Activated CD8-positive, alpha-beta memory T cell treated with anti-CD3 and anti-CD28 coated beads, Interleukin-2, amount 10 ng/mL, durations not matched to agents 7 days and 5 days (primary cell): ENCODE measurements at places on chromosomes 13 and 19. TPM values are rescaled to one million over a fixed set of nuclear protein-coding genes. Genes with fewer than 3 reads are reported as not detected.

DNA sequence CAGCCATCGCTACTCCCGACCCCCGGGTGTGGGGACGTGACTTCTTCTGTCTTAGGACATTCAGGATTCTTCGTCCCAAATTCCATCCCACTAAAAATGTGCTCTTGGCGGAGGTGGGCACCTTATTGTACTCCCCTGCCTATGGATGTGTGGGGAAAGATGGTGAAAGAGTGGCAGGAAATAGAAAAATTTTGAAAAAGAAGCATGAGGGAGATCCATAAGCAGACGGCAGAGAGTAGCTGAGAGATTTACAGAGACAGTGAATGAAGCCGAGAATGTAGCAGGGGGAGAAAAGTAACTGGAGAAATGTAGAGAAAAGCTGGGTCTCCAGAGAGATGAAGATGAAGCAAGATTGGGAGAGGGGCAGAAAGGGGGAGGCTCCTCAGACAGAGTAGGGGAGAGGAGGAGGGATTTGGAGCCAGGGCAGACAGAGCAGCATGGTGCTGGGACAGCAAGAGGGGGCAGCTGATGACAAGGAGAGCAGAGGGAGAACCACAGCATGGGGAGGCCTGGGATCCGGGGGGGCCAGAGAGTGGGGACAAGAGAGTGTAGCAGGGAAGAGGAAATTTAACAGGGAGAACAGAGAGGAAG is 843 bp downstream of the ZNF610 start:
- no peak for DNase-seq

GRCh38 chr19:3462991-3463713 is 17.2 kb downstream of the SMIM24 start:
- no peak for DNase-seq

DNA sequence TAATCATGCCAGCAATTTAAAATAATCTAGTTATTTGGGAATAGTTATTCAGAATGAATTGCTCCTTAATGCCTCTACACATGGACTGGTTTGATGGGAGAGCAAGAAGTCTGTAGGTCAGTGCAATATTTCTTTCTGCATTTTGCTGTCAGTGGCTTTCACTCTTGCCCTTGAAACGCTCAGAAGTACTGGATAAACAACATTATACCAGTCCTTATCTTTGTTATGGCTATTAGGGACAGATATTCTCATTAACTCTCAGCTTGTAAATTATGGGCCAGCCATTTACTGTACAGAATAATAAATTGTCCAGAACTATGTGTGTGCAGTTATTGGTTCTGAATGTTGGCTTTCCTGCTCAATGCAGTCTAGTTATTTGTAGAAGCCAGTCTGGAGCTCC is 224.4 kb downstream of the OXGR1 start:
- DNase-seq, result no peak

- DNase-seq, result no peak
Measured at GRCh38 chr19:39428283-39429112, 7.3 kb downstream of the RPS16 start.

DNA sequence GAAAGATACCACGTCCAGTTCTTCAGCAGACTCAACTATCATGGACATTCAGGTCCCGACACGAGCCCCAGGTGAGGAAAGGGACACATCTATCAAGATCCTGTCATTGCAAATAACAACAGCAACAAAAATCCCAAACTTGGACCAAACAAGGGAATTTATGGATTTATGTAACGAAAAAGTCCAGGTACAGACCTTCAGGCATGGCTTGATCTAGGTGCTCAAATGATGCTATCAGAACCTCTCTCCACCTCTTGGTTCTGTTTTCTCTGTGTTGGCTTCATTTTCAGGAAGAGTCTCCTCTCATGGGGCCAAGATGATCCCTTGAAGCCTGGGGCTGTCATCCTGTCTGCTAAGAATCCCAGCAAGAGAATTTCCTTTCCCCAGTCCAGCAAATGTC is 2.9 kb downstream of the FXYD5 start:
- no peak for DNase-seq

DNA sequence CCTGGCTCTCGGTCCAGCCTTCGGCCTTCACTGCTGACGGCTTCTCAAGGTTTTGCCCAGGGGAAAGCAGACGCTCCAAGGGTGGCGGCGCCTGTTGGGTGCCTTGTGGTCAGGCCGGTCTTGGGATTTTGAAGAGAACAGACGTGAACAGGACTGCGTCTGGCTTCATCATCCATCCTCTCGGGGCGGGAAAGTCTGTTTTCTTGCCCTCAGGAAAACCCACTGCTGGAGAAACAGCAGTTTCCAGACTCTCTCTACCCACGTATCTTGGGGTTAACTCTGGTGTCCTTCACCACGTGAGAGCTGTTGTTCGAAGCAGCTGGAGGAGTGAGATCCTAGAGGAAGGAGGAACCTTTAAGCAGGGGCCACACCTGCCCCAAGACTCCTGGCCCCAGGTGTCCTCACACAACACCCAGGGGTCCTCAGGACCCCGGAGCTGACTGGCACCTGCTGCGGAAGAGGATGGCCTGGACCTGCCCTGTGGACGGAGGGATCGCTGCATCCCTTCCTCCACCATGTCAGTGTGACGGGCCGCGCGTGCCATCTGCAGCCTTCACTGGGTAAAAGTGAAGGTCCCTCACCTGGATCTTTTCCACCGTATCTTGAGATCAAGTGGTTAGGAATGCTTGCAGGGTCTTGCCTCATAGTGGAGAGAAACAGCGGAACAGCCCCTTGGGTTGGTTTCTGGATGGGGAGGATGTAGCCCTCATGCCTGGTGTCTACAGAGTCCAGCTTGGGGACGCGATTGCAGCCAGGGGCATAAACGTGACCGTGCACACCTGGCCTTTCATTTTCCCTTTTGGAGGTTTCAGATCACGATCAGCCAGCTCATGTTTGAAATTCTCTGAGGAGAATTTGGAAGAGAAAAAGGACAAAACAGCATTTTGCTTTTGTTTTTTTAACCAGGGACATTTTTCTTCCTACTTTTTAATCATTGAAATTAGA is 69.5 kb upstream of the MCF2L start:
- no peak for DNase-seq

DNA sequence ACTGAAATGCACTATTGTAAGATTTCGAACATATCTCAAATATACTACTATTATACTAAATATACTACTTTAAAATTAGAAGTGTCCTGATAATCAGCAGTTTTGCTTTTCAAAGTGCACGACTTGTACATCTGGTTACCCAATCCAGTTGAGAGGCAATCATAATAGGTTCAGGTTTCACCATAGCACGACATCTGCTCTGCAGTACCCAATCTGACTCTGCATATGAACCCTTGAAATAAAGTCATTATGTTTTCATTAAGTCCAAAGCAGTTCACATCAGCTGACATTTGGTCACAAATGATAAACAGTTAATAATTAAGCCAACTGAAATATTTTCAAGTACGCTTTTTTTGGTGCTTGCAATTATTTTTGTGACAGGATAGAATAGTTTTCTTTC is 90.6 kb downstream of the PCDH9 start:
- DNase-seq, result no peak

GRCh38 chr13:22703601-22704209 is 477.1 kb upstream of the SGCG start:
- DNase-seq, result no peak

DNA sequence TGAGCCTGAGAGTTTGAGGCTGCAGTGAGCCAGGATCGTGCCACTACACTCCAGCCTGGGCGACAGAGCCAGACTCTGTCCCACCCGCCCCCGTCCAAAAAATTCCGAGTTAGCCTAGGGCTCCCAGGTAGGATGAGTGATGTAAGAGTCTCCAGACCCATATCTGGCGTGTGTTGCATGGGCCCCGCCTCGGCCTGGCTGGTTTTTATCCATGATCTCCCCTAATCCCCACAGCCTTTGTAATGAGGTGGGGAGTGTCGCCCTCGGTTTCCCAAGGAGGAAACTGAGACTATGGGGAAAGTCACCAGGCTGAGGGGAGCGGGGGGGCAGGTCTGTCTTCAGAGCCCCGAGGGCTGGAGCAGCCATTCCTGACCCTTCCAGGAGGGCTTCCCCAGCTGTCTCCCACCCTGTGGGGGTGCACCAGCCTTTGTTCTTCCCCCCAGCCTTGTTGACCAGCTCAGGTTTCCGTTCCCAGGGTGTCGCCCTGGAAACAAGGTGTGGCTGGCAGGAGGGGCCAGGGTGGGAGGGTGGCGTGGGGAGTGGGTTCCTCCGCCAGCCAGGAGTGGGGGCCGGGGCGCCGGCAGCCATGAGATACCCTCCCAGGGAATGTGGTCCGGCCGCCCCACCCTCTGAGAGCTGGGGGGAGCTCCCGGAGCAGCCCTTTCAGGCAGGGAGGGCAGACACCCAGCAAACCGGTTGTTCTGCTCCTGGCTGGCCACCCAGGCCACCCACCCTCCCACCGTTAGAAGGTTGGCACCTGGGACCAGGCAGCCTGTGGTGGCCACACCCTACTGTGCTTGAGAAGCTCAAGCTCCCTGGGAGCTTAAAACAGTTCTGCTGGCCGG is 11.5 kb downstream of the MYH14 start:
- no peak for DNase-seq

Gene UPF1
- total RNA-seq, result 98.4 TPM

Gene CEACAM18
- not detected for total RNA-seq

Gene NDUFS7
- 124 TPM for total RNA-seq
